ENCODE measurements at places on chromosomes 3 and 15.

DNA sequence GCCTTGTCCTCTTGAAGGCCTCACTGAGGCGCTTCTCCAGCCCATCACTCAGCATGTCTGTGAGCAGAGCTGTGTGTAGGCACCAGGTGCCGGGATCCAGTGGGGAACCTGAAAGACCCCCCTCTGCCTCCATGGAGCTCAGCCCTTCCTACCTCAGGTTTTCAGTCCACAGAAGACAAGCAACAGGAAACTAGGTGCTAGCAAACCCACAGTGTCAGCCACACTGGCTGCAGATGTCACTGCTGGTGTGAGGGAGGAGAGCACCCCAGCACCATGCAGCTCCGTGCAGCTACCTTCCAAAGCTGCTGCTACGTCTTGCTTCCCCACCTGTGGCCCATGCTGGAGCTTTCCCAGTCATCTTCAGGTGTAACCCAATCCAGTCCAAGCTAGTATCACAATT, 17.9 kb downstream of the PSTPIP1 start:
- no peak for DNase-seq

- DNase-seq, result no peak
Observed at GRCh38 chr15:29379647-29380046, 110.0 kb upstream of the NSMCE3 start.

DNA sequence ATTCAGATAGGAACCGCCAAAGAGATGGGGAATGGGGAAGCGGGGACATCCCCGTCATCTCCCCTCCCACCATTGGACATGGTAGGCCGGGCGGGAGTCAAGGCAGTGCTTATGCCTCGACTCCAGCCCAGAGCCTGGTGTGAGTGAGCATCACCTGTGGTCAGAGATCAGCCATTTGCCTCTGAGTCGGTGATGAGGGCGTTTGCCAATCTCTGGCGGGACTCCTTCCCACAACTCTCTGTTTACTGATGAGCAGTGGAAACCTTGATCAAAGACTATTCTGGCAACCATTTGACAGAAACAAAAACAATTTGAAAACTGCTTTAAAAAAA, 63.9 kb upstream of the HES1 start:
- no peak for DNase-seq

GRCh38 chr3:15948388-15948787, 150.6 kb upstream of the ANKRD28 start:
- DNase-seq, result no peak

- DNase-seq, result no peak
Observed at GRCh38 chr3:87272718-87273341, 3.6 kb downstream of the POU1F1 start.

GRCh38 chr3:134049676-134050075, 20.0 kb upstream of the SLCO2A1 start:
- no peak for DNase-seq

- no peak for DNase-seq
Observed at GRCh38 chr3:66910266-66911055, 87.6 kb upstream of the KBTBD8 start.

DNA sequence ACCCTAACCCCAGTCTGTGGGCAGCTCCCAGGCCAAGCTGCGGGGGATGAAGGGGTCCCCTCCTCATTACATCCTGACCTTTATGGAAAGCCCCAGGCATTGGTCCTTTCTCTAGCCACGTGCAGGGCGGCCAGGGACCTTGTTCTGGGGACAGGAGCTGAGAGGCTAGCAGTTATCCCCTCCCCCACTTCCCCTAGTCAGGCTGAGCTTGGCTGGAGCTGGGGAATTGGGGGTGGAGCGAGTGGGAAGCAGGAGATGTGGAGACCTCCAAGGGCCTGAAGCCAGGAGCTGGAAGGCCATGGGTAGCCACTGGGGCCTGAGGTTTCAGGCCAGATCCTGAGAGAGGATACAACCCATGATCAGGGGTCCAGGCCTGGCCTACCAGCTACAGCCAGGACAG, 45.8 kb downstream of the DNAH1 start:
- DNase-seq, result no peak

DNA sequence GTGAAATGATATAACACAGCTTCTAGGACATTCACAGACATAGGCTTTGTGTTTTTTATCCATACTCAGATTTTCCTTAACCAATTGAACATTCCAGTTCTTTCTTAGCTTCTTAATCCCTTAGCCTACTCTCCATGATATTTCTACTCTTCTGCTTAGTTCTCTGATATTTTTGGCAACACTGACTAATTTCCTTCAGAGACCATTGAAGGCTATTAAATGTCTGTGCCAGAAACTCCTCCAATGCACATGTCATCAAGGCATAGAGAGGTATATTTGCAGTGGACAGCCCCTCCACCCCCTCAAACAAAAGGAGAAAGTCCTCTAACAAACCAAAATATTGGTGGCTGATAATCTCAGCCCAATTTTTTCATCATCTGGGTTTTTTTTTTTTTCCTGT, 105.9 kb upstream of the TSC22D2 start:
- no peak for DNase-seq

GRCh38 chr15:80259942-80260510, 8.0 kb upstream of the CTXND1 start:
- DNase-seq, result no peak

DNA sequence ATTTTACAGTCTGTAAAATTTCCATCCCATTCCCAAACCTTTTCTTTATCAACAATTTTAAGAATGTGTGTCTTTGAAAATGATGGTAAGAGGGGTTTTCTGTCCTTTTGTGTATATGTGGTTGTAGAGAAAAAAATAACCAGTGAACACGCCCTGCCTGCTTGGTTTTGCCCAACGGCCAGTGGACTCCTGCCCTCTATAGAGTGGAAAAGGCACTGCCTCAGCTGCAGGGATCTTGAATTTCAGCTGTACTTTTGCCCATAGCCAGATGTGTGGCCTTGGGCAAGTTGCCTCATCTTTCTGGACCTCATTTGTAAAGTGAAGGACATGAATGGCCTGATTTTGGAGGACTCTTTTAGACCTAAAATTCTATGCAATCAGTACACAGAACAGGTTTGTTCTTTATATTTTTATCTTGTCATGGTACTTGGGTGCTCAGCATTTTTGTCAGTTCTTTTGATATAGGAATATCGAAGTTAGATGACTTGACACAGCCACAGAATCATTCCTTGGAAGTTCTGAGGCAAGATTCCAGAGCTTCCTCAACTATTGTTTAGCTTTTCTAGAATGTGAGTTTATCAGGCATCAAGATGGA, 81.0 kb downstream of the CLDN11 start:
- DNase-seq, result no peak

DNA sequence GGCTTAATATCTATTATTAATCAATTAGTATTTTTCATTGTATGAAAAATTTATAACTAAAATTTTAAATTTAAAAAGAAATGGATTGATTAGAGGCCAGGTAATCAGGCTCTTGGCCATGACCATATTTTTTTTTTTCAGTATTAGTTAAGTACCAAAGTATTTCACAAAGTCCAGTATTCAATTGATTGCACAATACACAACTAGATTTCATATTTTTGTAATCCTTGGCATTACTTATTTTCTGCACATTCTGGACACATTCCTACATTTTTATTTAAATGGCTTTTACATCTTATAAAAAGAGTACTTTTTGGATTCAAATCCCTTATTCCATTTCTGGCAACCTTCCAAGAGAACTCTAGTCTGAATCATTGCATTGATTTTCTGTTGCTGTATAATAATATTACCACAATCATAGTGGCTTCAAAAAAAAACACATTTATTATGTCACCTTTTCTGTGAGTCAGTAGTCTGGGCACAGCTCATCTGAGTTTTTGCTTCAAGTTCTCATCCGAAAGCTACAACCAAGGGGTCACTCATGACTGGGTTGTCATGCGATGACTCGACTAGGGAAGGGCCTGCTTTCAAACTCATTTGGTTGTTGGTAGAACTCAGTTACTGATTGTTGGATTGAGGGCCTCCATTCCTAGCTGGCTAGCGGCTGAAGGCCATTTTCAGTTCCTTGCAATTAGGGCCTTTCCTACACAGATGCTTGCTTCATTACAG, 90.7 kb downstream of the CNTN6 start:
- DNase-seq, result no peak

DNA sequence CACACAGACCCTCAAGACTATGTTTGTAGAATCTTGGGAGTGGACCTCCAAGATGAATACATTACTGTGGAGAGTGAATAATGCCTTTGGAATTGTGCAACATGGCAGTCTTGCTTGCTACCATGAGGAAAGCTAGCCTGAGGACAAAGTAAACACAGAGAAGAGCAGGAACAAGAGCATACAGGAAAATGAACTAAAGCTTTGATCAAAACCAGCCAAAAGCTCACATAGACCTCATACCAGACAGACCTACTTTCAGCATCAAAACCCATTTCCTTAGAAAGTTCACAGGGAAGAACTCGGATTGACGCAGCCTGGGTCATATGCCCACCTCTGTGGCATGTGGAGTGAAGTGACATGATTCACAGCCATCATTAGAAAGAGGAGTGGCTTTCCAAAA, 3.3 kb upstream of the RAB8B start:
- no peak for DNase-seq

- DNase-seq, result peak; percentile 75
Observed at GRCh38 chr15:63891079-63891767, 57.5 kb upstream of the HERC1 start.

GRCh38 chr15:67253549-67254237, 768 bp downstream of the AAGAB start:
- no peak for DNase-seq

DNA sequence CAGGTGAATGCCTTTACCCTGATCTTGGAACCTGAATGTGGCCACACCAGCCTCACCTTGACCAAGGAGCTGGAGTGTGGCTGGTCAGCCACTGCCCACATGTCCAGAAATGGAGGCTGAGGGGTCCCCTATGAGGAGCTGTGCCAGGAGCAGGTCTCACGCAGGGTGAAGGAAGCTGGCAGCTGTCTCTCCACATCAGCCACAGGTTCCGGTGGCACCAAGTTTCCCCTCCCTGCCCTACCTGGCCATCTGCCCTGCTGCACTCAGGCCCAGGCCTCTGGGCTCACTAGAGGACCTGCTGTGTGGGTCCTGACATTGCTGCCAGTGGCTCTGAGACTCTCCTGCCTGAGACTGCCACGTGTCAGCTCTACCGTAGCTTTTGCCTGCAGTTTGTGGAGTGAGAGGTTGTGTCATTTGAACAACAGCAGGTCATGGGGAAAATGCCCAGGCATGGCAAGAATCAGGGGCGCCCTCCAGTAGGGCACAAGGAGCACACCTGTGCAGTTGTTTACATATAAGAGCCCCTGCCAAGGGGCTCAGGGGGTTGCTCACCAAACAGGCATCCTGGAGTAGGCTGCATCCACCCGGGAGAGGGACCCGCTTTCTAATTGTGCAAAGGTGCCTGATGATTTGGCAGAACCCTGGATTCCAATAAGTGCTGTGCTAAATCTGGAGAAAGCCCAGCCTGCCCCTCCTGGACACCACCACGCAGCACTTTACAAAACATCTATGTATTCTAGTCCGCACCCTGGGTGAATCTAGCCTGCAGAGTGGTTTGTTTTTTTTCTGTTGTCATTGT, 258.5 kb upstream of the TLE3 start:
- DNase-seq, result no peak

DNA sequence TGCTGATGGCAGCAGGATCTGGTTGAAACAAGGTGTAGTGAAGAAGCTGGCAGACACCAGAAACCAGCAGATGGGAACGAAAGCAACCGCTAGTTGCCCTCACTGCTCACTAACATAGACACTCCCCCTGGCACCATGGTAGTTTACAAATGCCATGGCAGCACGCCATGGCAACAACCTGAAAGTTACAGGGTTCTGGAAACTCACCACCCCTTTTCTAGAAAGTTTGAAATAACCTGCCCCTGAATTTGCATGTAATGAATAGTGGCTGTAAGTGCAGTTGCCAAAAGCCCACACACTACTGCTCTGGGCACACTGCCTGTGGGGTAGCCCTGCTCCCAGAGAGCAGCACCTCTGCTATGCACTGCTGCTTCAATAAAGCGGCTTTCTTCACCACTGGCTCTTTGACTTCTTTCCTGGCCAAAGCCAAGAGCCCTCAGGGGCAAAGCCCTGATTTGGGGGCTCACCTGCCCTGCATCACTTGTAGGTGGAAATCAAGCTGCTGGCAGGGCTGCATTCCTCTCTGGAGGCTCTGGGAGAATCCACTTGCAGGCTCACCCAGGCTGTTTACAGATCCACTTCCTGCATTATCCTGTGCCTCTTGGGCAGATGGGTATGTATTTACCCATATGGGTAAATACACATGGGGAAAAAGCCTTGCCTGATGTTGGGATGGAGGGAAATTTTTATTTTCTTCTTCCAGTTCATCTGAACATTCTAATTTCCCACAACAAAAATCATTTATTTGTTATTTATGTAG, 2.0 kb upstream of the GP9 start:
- no peak for DNase-seq

- no peak for DNase-seq
Observed at GRCh38 chr3:123338620-123339061, 110.2 kb downstream of the ADCY5 start.

DNA sequence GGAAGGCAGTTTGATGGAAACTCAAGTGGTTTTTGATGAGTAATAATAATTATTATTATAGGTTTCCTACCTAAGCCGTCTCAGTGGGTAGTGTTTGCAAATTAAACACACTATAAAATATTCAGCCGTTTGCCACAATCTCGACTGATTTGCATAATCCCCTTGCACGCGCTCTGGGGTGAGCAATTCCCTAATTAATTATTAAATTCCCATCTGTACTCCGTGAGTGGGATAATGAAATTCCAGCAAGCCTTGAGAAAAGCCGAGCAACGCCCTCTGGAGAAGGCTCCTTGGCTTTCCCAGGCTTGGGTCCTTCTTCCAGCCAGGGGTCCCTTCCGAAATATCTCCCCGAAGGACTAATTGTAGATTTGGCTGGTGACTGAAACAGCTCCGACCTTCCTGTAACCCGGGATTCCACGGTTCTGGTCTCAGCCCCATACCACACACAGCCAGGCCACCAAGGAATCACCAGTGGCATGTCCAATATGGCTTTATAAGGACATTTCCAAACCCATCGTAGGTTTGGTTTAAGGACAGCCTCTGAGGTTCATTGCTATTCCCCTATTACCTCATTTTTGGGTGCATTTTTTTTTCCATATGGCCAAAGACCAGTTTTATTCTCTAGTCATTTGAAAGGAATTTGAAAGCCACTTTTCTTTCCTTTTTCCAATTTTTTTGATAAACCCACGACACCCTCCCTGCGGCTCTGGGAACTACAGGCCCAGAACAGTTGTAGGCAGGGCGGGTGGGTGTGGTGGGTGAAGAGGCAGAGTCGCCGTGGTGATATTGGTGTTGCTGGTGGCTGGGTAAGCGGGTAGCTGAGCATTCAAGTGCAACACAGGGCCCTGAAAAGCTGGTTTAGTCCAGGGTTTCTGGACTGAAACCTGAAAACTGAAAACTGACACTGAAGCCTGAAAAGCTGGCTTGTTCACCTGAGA, 33.2 kb upstream of the RGMA start:
- DNase-seq, result no peak

- peak; percentile 2 for DNase-seq
Observed at GRCh38 chr3:146577662-146578061, 27.5 kb downstream of the PLSCR5 start.

DNA sequence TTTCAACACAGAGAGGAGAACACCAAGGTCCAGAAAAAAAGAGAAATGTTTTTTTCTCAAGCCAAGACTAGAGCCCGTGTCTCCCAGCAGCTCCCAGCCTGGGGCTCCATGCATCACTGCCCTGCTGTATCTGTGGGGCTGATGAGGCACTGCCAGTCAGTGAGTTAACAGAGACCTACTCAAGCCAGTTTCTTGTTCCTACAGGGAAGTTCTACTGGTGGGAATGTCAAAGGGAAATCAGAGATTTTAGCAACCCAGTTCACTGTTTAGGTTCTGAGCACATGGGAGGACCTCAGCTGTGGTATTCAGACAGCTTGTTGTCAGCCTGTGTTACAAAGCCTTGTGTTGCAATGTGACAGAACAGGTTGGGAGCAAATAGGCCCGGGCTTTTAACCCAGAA, 234.3 kb downstream of the TLE3 start:
- DNase-seq, result no peak
